ENCODE measurements at places on chromosomes 3 and 15.

- no peaks in the 10 kb centered on the region for H3K27me3 ChIP-seq
- no peak overlapping the region for H3K27ac ChIP-seq
- DNase-seq, result no peak
These were observed 20.9 kb downstream of the SPPL2A start for GRCh38 chr15:50744601-50745000.

- H3K4me1 ChIP-seq, result no peaks in the 10 kb centered on the region
- no peak overlapping the region for H3K4me3 ChIP-seq
- DNase-seq, result no peak
- no peaks in the 10 kb centered on the region for H3K27me3 ChIP-seq
- no peak overlapping the region for H3K27ac ChIP-seq
- H3K36me3 ChIP-seq, result no peaks in the 10 kb centered on the region
These were observed 100.2 kb downstream of the C3orf70 start for GRCh38 chr3:185052631-185053030.

GRCh38 chr3:46705751-46706552 is 4.8 kb downstream of the TMIE start:
- peak; percentile 9 for DNase-seq
- no peak overlapping the region for H3K27ac ChIP-seq
- no peaks in the 10 kb centered on the region for H3K27me3 ChIP-seq

DNA sequence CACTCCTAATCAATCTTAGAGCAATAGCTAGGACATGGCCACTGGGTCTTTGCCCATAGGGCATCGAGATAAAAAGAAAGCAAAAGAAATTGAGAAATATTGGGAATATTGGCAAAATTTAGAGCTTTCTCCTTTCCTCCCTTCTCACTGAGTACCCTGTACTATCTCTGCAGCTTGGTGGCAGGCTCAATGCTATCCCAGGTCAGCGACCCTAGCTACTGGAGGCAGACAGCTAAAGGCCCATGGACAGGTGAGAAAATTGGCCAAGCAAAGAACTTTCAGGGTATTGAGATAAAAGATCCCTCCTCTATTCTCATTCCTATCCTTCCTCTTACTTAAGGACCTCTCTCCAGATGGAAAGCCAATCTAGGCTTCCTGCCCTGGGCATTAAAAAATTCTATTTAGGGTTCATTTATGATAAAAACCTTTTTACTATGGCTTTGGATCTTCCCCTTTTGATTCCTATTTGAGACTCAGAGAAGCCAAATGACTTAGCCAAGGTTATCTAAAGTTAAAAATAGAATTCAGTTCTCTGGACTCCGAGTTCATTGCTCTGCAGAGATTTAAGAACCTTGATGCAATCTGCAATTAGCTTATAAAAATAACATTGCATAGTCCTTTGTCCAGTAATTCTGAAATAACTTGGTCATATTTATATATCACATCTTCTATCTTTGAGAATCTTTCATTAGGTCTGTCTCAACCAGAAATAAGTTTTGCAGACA is 75.4 kb downstream of the THRB start:
- no peak overlapping the region for H3K4me3 ChIP-seq
- H3K4me1 ChIP-seq, result no peaks in the 10 kb centered on the region
- no peak for DNase-seq
- H3K27ac ChIP-seq, result no peak overlapping the region

DNA sequence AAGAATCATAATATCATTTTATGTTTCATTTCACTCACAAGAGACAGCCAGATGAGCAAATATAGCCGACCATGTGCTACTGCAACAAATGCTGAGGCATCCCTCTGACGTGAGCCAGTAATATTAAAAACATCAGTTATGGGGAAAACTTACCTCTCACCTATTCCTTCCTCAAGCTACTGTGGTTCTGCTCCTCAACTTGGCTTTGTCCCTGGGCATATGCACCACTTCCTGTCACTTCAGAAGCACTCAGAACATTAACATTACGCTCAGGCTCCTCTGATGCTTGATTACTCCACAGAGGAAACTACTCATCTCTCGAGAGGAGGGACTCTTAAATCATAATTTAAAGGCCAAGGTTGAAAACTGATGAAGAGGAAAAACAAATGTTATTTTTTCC is 457.0 kb upstream of the ALCAM start:
- no peak for DNase-seq
- no peaks in the 10 kb centered on the region for H3K36me3 ChIP-seq
- H3K27me3 ChIP-seq, result no peaks in the 10 kb centered on the region
- H3K4me1 ChIP-seq, result peaks cover 4% of the 10 kb centered on the region
- no peak overlapping the region for H3K27ac ChIP-seq

GRCh38 chr3:142057331-142057725 is 92.0 kb downstream of the TFDP2 start:
- H3K36me3 ChIP-seq, result no peaks in the 10 kb centered on the region
- no peaks in the 10 kb centered on the region for H3K27me3 ChIP-seq
- no peak for DNase-seq
- H3K4me3 ChIP-seq, result no peak overlapping the region
- H3K27ac ChIP-seq, result no peak overlapping the region

GRCh38 chr3:56321383-56321782 is 146.9 kb downstream of the ERC2 start:
- H3K27me3 ChIP-seq, result no peaks in the 10 kb centered on the region
- no peaks in the 10 kb centered on the region for H3K36me3 ChIP-seq
- no peak overlapping the region for H3K4me3 ChIP-seq
- no peak for DNase-seq

GRCh38 chr15:92112711-92113110 is 259.2 kb downstream of the SLCO3A1 start:
- no peak for DNase-seq
- H3K36me3 ChIP-seq, result no peaks in the 10 kb centered on the region
- H3K27ac ChIP-seq, result no peak overlapping the region

GRCh38 chr3:58102976-58103451 is 94.8 kb downstream of the FLNB start:
- peaks cover 17% of the 10 kb centered on the region for H3K4me1 ChIP-seq
- no peaks in the 10 kb centered on the region for H3K36me3 ChIP-seq
- peak overlapping the region; percentile 27 for H3K27ac ChIP-seq
- H3K4me3 ChIP-seq, result no peak overlapping the region

GRCh38 chr3:130820976-130821375 is 72.9 kb upstream of the ATP2C1 start:
- H3K36me3 ChIP-seq, result no peaks in the 10 kb centered on the region
- H3K27me3 ChIP-seq, result no peaks in the 10 kb centered on the region
- no peaks in the 10 kb centered on the region for H3K4me1 ChIP-seq

- DNase-seq, result no peak
- no peak overlapping the region for H3K27ac ChIP-seq
- no peaks in the 10 kb centered on the region for H3K36me3 ChIP-seq
- no peak overlapping the region for H3K4me3 ChIP-seq
- H3K27me3 ChIP-seq, result no peaks in the 10 kb centered on the region
These were observed 3.2 kb upstream of the ATP13A3 start for GRCh38 chr3:194489736-194490612.

DNA sequence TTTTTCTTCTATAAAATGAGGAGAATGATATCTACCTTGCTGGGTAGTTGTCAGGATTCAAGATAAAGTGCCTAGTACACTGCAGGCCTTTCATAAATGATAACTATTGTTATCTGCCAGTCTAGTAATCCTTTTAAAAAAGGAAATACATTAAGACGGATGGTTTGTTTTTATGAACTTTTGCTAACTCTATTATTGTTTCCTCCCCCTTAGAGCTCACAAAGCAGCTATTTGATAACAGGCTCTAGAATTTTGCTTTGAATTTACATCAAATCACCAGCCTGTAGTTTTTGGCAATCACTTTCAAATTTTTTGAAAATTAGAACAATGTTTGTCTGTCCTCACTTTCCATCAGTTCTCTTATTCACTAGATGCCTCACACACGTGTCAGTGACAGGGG is 39.8 kb downstream of the BLM start:
- no peak overlapping the region for H3K27ac ChIP-seq
- DNase-seq, result no peak
- no peaks in the 10 kb centered on the region for H3K36me3 ChIP-seq
- H3K27me3 ChIP-seq, result no peaks in the 10 kb centered on the region

DNA sequence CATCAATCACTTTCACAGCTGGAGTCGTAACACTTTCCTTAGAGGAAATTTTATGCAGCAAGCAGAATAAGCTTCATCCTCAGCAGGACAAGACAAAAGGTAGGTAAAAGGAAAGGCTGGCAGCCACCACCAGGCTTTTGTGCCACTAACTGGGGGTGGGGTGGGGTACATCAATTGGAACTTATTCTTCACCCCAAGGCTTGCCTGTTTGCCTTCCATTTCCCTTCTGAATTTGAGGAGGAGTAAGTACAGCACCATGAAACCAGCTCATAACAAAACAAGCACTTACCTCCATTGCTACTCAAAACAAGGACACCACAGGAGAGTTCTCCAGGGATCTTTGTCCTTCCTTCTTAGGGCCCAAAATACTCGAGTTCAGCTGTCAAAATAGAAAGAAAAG is 296.8 kb downstream of the ARRDC4 start:
- H3K27ac ChIP-seq, result no peak overlapping the region
- H3K27me3 ChIP-seq, result no peaks in the 10 kb centered on the region
- H3K4me3 ChIP-seq, result no peak overlapping the region
- DNase-seq, result no peak

GRCh38 chr15:57321973-57322601 is 54.2 kb upstream of the CGNL1 start:
- H3K4me1 ChIP-seq, result peaks cover 1% of the 10 kb centered on the region
- H3K36me3 ChIP-seq, result no peaks in the 10 kb centered on the region
- DNase-seq, result no peak

GRCh38 chr3:193498215-193498614 is 56.5 kb downstream of the ATP13A4 start:
- no peaks in the 10 kb centered on the region for H3K4me1 ChIP-seq
- no peak overlapping the region for H3K4me3 ChIP-seq
- H3K36me3 ChIP-seq, result no peaks in the 10 kb centered on the region
- no peaks in the 10 kb centered on the region for H3K27me3 ChIP-seq
- H3K27ac ChIP-seq, result no peak overlapping the region

DNA sequence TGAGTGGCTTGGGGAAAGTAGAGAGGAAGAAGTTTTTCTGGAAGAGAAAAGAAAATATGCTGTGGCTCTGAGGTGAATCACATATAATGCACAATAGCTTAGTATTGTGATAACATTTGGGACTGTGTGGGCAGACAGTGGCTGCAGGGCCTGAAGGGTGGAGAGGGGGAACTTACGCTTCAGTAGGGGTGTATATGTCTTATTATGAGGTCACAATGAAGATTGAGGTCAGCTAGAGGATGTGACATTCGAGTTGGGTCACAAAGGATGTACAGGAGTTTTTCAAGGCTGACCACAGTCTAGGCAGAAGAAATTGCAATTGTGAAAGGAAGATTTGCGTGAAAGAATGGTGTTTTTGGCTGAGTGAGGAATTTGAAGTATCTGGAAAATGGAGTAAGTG is 414.8 kb downstream of the LPP start:
- no peak overlapping the region for H3K4me3 ChIP-seq
- no peaks in the 10 kb centered on the region for H3K36me3 ChIP-seq
- no peak overlapping the region for H3K27ac ChIP-seq
- peaks cover 6% of the 10 kb centered on the region for H3K4me1 ChIP-seq
- no peak for DNase-seq

DNA sequence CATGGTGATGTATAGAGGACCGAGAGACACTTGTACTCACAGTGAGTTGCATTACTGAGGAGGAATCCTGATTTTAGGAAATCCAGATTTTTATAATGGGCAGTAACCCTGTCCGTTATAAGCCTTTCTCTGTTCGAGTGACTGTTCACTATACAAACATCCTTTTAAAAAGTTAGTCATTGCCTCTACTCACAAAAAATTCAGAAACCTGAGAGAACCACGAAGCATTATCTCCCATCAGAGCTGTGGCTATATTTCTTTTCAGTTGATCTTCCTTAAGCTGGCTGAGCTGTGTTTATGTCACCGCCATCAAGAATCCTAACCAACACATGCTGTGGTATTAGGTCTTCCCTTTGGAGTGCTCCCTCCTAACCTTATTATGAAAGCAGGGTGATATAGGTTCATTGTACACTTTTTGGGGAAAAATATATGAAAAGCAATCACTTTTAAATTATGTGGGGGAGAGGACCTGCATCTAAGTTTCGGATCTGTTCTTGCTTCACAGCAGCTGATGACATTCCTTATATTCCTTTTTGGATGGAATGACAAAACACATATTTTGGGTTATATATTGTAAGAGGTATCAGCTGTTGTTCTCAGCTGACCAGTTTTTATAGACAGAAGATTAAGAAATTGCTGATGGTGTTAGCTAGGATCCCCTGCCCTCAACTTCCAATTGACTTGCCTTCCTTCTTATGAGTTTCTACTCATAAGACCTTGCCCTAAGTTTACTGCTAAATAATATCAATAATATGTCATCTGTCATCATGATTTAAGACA is 465.9 kb upstream of the RASGRP1 start:
- no peaks in the 10 kb centered on the region for H3K36me3 ChIP-seq
- no peak overlapping the region for H3K4me3 ChIP-seq
- no peaks in the 10 kb centered on the region for H3K27me3 ChIP-seq

DNA sequence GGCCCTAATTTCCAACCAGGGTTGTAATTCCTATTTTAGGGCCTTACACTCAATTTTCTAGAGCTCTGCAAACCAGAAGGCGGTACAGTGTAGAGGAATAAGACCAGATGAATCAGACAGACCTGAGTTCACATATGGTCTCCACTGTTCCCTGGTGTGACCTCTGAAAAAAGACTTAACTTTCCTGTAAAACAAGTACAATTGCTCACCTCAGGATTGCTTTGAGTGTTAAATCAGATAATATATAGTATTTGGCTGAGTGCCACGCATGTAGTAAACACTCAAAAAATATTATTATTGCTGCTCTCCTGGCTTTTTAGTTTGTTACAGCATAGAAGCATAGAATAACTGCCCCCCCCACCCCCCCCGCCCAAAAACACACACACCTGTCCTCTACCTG is 51.0 kb upstream of the STT3B start:
- H3K36me3 ChIP-seq, result no peaks in the 10 kb centered on the region
- H3K4me3 ChIP-seq, result no peak overlapping the region
- H3K27ac ChIP-seq, result no peak overlapping the region

DNA sequence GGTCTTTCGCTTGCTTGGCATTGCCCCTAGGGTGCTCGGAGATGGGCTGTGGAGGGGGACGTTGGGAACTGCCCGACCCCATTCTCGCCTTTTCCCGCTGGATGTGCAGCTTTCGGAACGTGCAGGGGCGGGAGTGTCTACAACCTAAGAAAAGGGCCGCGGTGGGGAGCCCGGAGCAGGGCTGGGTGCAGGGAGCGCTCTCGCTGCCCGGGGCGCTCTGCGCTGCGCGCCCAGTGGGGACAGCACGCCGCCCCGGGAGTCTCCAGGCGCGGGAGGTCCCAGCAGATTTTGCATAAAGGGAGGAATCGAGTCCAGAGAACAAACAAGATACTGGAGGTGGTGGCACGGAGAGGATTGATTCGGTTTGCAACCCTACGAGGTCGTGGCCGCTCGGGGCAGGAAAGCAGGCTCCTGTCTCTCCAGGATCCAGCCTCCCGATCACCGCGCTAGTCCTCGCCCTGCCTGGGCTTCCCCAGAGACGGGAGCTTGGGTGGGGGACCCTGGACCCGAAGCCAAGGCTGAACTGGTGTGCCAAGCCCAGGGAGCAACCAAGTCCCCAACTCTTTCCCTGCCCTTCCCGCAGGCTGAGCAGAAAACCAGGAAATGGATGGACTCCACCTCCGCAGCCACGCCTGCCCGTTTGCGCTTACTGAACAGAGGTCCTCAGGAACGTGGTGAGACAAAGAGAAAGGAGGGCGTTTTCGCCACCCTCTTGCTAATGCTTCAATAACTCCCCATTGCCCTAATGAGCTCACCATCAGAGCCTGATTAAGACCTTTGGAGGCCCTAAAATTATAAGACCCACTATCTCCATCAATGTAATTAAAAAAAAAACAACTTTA is 59.7 kb downstream of the NOX5 start:
- H3K27ac ChIP-seq, result no peak overlapping the region
- DNase-seq, result peak; percentile 41
- no peaks in the 10 kb centered on the region for H3K27me3 ChIP-seq
- H3K4me3 ChIP-seq, result peak overlapping the region; percentile 34
- H3K4me1 ChIP-seq, result no peaks in the 10 kb centered on the region
